ENCODE measurements at places on chromosomes 6 and 20. TPM values are rescaled to one million over a fixed set of nuclear protein-coding genes. Genes with fewer than 3 reads are reported as not detected.

The OPRL1 gene
- total RNA-seq = 1.8 TPM

The RALGAPA2 gene
- total RNA-seq = 30.6 TPM

The TBX18 gene
- not detected for total RNA-seq

The REM1 gene
- total RNA-seq = not detected

The SLC17A5 gene
- total RNA-seq = 9.1 TPM

The XKR7 gene
- total RNA-seq = not detected

The TRIM26 gene
- 61.4 TPM for total RNA-seq

All from activated naive CD4-positive, alpha-beta T cell treated with anti-CD3 and anti-CD28 coated beads, Interleukin-2, amount 10 ng/mL, durations not matched to agents 5 hours and 36 hours (primary cell).